Skeletal muscle cell (primary cell): ENCODE measurements at places on chromosomes 16 and 17.

DNA sequence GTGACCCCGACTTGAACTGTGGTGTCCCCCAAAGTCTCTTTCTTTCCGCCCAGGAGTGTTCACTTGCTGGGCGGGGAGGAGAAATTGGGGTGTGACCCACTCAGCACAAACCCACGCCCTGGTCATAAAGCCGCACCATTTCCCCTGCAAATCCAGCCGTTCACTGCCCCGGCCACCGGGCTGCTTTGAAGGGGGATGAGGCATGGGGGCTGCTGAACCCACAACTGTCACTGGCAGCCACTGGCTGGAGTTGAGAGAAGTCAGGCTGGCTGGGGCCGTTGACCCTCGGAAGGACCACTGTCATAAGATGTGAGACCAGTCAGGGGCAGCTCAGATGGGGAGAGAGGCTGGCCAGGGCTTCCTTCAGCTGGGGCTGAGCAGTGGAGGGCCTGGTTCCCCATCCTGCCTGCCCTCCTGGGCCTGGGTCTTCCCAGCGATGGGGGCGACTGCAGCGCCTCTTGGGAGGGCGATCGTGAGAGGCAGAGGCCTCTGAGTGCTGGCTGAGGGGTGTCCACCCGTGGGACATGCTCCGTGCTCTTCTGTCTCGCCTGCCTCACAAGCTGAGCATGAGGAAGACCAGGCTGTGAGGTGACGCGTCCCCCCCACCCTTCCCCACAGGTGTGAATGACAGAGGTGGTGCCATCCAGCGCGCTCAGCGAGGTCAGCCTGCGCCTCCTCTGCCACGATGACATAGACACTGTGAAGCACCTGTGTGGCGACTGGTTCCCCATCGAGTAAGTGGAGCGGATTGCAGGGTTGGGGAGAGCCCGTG, 19.5 kb downstream of the C16orf90 start:
- no peak for DNase-seq

GRCh38 chr16:76771216-76771615, 419.8 kb upstream of the MON1B start:
- DNase-seq = no peak

DNA sequence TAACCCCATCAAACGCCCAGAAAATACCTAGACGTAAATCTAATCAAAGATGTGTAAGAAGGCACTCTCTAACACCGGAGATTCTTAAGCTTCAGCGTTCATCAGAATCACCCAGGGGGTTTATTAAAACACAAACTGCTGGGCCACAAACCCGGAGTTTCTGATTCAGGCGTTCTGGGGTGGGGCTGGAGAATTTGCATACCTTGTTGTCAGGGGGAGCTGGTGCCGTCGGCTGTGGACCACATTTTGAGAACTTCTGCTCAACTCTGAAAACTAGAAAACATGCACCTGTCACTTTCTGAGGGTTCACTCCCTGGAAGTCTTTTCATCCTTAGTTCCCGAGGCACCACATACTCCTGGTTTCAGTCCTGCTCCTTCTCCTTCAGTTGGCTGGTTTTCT, 48.6 kb upstream of the WSCD1 start:
- DNase-seq = no peak

GRCh38 chr17:44779211-44780025, 20.6 kb downstream of the ADAM11 start:
- peak; percentile 31 for DNase-seq

DNA sequence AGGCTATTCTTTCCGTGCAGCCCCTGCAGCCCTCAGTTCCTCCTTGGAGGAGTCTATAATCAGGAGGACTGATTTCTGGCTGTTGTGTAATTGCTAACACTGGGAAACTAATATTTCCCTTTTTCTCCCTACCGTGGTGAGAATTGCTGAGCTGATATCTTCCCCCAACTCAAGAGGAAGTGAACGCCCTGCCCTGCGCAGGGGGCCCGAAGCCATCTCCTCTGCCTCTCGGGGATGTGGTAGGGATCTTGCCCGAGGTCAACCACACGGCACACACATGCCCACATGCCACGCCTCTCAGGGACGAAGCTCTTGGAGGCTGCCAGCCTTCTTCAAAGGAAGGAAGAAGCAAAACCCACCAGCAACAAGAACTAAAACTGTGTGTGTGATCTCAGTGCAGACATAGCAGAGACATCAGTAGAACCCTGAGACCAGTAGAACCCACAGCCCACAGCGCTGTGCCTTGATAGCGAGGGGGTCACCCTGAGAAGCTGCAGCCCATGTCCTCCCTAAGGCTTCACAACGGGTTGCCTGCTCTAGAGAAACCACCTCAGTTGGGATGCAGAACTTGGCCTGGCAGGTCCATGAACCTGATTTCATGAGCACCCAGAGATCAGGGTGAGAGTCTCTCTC, 8.9 kb upstream of the ULK2 start:
- no peak for DNase-seq

GRCh38 chr17:73497721-73498120, 146.5 kb downstream of the SDK2 start:
- DNase-seq = no peak

DNA sequence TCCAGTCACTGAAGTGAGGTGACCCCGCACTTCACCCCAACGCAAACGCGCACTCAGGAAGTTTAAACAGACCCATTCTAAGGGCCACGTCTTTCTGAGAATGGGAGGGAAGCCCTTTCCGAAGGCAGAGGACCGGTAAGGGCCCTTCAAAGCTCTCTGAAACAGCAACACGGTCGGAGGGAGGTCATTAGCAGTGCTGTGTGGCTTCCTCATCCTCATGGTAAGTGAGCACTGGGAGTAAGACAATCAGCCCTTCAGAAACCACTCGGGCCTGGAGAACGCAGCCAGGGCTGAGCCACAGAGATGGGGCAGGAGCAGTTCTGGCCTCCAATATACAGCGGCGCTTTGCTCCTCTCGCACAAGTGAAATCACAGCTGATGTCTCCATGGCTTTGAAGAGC, 23.7 kb downstream of the SRL start:
- DNase-seq = no peak

- no peak for DNase-seq
These were observed 18.8 kb downstream of the RPH3AL start for GRCh38 chr17:333626-334396.

DNA sequence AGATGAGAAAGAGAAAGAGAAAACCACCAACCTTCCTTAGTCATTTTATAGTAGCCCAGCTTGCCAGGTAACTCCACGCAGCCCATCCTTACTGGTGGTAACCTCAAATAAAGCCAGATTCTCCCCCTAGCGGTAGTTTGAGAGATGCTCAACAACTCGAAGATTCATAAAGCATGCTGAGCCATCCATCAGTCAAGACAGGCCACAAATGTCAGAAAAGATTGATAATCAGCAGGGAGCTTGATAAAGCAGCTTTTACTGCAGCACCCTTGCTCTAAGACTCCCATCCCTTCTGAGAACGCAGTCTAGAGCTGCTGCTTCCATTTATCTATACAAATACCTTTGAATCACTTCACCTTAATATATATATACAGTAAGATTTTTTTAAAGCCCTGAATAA, 451.5 kb upstream of the HSBP1 start:
- no peak for DNase-seq

GRCh38 chr16:70793851-70794502, 7.0 kb downstream of the VAC14 start:
- DNase-seq = no peak

GRCh38 chr17:17523731-17524490, 27.7 kb upstream of the RASD1 start:
- no peak for DNase-seq

DNA sequence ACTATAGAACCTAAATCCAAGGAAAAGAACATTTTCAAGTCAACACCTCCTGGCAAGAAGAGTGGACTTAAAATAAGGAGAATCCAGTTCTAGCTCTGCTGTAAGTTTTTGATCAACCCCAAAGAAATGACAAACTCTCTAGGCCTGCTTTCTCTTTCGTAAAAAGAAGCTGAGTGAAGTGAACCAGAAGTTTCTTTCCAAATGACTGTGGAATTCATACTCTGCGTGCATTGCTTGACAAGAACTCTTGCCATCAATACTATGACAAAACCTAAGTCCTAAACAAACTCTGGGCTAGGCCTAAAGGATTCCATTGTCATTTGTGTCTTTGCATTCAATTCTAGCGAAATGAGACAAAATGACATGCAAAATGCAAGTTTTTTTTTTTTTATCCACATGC, 187.5 kb upstream of the SOX9 start:
- DNase-seq = no peak

GRCh38 chr17:44840936-44841335, 6.7 kb upstream of the HIGD1B start:
- no peak for DNase-seq

- DNase-seq = no peak
These were observed 386.1 kb downstream of the SEC14L1 start for GRCh38 chr17:77526728-77527350.

DNA sequence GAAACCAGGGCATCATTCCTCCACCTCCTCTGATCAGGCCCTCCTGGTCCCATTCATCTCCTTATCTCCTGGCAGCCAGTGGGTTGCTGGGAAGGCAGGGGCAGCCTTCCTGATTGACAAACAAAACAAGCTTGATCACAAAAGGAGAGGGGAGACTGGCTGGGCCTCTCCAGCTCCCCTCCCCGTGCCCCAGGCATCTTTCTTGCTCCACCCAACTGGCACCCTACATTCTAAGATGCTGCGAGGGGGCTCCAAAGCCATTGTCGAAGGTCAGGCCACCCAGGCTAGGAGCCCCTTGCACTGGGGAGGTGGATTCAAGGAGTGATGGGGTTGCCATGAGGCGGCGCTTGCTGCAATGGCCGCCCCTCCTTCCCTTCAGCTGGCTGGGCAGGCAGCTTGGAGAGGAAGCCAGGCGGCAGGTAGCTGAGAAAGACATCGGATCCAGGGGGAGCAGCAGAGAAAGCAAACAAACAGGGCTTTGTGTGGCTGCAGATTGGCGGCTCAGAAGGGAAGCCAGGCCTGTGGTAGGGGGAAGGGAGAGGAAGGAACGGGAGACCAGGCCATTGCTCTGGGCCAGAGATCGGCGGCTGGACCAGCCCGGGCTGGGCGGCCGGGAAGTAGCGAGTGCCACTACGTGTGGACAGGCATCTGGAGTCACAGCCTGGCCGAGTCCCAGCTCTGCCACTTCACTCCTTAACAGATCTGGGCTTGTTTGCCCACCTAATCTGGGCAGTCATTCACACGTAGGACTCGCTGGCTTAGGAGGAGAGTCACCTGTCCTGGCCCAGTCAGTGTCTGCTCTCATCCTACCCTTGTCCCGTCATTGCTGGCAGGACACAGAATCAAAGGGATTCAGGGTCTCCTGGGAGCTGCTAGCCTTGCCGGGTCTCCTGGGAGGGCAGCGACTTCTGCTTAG, 12.3 kb downstream of the RAI1 start:
- DNase-seq = no peak

- DNase-seq = no peak
These were observed 4.9 kb downstream of the ASGR2 start for GRCh38 chr17:7109461-7110322.

GRCh38 chr16:47644661-47645060, 183.5 kb downstream of the PHKB start:
- DNase-seq = no peak

DNA sequence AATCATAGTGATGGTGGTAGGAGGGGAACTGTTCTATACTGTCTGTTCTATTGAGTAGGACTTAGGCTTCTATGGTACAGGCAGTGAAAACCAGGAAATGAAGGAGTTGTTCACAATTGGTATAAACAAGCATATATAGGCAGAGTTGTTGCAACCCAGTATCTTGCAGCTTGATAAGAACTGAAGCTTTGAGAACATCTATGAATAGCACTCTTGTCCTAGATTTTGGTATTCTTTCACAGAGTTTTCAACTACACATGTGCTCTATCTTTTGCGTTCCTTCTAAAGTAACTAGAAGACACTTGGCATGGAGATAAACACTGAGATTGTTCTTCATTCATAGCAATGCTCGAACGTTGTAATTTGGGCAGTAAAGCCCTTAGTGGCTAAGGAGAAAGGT, 91.8 kb downstream of the KCNJ2 start:
- DNase-seq = no peak

DNA sequence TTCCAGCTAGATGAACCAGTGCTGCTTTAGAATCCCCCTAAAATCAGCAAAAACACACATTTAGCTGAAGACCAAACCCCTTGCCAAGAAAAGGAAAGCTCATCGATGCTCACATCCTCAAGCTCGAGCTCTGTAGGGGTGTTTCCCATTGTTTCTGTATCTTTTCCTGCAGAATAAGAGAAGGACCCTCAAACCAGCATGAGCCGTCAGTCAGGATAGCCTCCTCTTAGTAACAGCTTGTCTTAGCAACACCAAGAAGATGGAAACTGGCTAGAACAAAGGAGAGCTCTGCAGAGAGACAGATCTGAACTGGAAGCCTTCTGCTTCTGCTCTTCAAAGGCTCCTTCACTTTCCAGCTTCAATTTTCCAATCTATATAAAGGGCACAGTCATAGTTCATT, 32.0 kb downstream of the VAT1L start:
- DNase-seq = no peak

DNA sequence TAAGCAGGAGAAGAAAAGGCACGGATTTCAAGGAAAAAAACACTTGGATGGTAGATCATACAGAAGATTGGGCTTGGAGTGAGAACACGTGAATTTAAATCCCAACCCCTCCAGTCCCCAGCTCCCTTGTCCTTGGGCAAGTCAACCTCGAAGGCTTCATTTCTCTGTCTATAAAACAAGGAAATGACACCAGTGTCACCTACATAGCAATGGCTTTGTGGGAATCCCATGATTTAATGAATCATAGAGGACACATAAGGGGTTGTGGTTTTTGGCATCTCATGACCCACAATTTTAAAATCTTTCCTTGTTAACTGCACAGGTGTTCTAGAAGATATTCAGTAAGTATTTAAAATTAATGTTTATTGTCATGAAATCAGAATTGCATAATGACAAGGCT, 8.2 kb upstream of the CCL2 start:
- DNase-seq = no peak

DNA sequence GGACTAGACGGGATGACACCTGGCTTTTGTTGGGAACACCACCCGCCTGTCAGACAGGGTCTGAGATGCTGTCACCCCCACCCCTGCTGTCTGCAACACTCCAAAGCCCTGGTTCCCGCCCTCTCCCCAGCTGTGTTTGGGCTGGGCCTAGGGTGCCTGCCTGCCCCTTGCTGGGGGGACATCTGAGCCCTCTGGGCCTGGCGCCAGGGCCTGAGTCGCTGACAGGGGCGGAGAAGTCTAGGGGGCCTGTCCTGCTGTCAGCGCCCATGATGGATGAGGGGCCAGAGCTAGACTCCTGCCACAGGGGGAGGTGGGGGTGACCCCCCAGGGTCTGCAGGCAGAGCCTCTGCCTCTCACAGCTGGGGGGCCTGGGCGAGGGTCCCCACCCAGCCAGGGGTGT, 7.6 kb upstream of the PKMYT1 start:
- DNase-seq = no peak

DNA sequence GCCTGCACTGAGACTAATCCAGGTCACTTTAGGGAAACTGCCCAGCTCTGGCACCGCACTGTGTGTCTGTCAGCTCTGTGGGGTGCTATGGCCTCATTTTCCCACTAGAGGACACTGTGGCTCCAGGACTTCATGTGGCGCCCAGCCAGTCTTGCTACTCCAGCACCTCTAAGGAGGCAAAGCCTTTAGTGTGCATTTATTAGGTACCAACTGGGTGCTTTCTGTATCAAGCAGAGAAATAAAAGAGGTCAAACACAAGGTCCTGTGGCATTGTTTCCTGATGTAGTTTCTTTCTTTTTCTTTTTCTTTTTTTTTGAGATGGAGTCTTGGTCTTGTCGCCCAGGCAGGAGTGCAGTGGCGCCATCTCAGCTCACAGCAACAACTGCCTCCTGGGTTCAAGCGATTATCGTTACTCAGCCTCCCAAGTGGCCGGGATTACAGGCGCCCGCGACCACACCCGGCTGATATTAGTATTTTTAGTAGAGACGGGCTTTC, 12.5 kb upstream of the RHBDL3 start:
- DNase-seq = peak; percentile 14

GRCh38 chr17:73023759-73024158, 68.7 kb downstream of the SLC39A11 start:
- DNase-seq = no peak

GRCh38 chr17:49488612-49489011, 6.5 kb upstream of the NGFR start:
- no peak for DNase-seq
